Progenitor cell of endocrine pancreas (in vitro differentiated cells): ENCODE measurements at places on chromosomes 16 and 17. TPM values are rescaled to one million over a fixed set of nuclear protein-coding genes. Genes with fewer than 3 reads are reported as not detected.

GRCh38 chr16:56742030-56742984, 12.4 kb downstream of the NUP93 start:
- H3K4me3 ChIP-seq = no peak overlapping the region
- H3K27me3 ChIP-seq = no peaks in the 10 kb centered on the region
- peaks cover 17% of the 10 kb centered on the region for H3K36me3 ChIP-seq
- DNase-seq = no peak
- peak overlapping the region; percentile 16 for H3K27ac ChIP-seq
- peaks cover 18% of the 10 kb centered on the region for H3K4me1 ChIP-seq

DNA sequence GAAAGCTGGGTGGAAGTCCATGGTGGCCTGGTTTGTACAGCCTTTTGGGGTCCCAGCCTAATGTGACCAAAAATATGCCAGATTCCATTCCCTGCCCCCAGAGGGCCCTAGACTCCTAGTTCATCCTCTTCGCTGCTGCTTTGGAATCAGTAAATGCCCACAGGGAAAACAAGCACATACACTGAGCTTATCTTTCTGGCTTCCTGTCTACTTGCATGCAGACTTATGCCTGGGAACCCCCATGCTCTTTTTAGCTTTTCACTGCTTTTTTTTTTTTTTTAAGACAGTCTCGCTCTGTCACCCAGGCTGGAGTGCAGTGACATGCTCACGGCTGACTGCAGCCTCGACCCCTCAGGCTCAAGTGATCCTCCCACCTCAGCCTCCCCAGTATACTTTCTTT, 6.2 kb upstream of the CD300LG start:
- no peaks in the 10 kb centered on the region for H3K36me3 ChIP-seq
- no peak overlapping the region for H3K27ac ChIP-seq
- no peaks in the 10 kb centered on the region for H3K4me1 ChIP-seq
- DNase-seq = no peak

DNA sequence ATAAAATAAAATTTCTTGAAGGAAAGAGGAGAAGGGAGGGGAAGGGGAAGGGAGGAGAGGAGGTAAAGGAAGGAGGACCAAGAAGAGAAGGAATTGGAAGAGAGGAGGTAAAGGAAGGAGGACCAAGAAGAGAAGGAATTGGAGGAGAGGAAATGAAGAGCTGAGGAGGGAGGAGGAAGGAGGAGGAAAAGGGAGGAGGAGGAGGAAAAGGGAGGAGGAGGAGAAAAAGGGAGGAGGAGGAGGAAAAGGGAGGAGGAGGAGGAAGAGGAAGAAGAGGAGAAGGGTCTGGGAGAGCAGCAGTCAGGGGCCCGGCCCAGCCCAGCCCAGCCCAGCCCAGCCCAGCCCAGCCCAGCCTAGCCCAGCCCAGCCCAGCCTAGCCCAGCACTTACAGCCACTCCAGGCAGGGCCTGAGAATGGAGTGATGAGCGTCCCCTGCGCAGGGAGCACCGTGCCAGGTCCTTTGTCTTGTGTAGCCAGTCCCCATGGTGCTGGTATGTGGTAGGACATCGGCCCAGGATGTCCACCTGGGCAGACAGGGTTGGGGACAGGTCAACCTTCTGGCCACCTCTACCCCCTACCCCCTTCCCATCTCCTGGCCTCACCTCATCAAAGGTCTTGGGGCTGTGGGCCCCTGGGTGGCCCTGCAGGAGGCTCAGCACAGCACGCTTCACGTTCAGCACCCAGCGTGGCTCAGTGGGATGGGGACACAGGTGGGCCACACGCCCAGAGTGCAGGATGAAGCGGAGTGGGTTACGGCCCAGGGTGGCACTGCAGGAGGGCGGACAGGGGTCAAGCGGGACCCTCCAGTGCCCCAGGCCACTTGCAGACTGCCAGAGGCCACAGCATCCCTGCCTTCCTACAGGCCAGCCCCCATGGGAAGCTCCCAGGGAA, 70.9 kb downstream of the LITAF start:
- no peak overlapping the region for H3K4me3 ChIP-seq
- H3K36me3 ChIP-seq = no peaks in the 10 kb centered on the region
- no peaks in the 10 kb centered on the region for H3K4me1 ChIP-seq
- H3K27ac ChIP-seq = no peak overlapping the region
- peaks cover 8% of the 10 kb centered on the region for H3K27me3 ChIP-seq

The SEC14L1 gene
- 90.8 and 98.3 TPM in 2 replicates for total RNA-seq

GRCh38 chr16:9258423-9259051, 167.1 kb downstream of the HAPSTR1 start:
- peaks cover 3% of the 10 kb centered on the region for H3K27me3 ChIP-seq
- H3K27ac ChIP-seq = no peak overlapping the region
- H3K36me3 ChIP-seq = no peaks in the 10 kb centered on the region
- no peak overlapping the region for H3K4me3 ChIP-seq

The KRT28 gene
- total RNA-seq = not detected in 2 replicates

DNA sequence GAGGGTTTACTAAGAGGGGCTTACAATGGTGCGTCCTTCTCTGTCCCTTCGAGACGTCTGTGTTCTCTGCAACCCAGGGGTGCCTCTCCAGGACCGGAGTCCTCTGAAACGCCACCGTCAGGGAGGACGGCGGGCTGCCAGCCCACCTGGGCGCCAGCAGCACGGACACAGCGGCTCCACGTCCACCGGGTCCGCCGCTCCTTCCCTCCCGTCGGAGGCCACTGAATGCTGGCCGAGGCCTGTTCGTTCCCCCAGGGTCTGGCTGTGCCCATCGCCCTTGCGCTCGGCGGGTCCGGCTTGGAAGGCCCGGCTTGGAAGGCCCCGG, 403 bp downstream of the TEPSIN start:
- H3K4me3 ChIP-seq = peak overlapping the region; percentile 83
- peaks cover 5% of the 10 kb centered on the region for H3K36me3 ChIP-seq
- no peak overlapping the region for H3K27ac ChIP-seq
- no peaks in the 10 kb centered on the region for H3K27me3 ChIP-seq
- DNase-seq = no peak

DNA sequence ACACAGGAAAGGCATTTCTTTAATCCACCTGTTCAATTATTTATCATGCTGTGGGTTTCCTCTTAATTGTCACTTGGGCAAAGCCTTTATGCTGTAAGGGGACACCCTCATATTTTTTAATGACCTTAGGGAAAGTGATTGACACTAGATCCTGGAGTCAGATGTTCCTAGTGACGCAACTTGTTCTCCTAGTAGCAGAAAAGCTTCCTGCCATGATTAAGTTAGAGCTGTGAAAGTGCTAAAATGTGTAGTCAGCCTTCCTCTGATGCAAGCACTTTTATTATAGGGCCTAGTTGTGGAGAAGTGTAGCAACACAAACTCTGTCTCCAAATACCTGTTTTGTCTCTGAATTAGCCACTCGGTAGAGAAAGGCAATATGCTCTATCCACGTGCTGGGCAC, 12.3 kb downstream of the TMEM100 start:
- no peak overlapping the region for H3K4me3 ChIP-seq
- no peak for DNase-seq
- no peak overlapping the region for H3K27ac ChIP-seq
- no peaks in the 10 kb centered on the region for H3K36me3 ChIP-seq
- H3K27me3 ChIP-seq = peaks cover 11% of the 10 kb centered on the region
- H3K4me1 ChIP-seq = peaks cover 8% of the 10 kb centered on the region

The CA5A gene
- total RNA-seq = 0.36 TPM in 1 of 2 replicates, not detected in the other

DNA sequence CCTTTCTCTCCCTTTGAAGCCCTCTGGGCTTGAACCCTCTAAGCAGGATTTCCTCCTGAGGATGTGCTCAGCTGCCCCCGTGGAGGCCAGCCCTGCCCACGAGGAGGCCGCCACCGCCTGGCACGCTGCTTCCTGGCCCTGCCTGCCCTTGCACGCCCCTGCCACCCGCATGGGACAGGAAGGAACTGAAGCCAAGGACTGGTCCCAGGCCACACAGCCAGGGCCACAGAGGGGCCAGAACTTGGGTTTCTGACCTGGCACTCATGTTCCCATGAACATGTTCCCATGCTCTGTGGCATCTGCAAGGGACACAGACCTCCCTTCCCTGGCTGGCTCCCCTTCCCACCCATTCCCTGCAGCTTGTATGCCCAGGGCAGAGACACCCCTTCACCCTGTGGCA, 24.1 kb upstream of the MTSS2 start:
- DNase-seq = no peak
- H3K4me1 ChIP-seq = peaks cover 8% of the 10 kb centered on the region
- no peak overlapping the region for H3K27ac ChIP-seq
- H3K27me3 ChIP-seq = no peaks in the 10 kb centered on the region

GRCh38 chr17:28553000-28553505, 629 bp upstream of the UNC119 start:
- peaks cover 16% of the 10 kb centered on the region for H3K4me1 ChIP-seq
- H3K36me3 ChIP-seq = peaks cover 20% of the 10 kb centered on the region
- H3K27me3 ChIP-seq = no peaks in the 10 kb centered on the region
- peak overlapping the region; percentile 57 for H3K27ac ChIP-seq

The KCNJ2 gene
- total RNA-seq = 2.6 and 3.1 TPM in 2 replicates

DNA sequence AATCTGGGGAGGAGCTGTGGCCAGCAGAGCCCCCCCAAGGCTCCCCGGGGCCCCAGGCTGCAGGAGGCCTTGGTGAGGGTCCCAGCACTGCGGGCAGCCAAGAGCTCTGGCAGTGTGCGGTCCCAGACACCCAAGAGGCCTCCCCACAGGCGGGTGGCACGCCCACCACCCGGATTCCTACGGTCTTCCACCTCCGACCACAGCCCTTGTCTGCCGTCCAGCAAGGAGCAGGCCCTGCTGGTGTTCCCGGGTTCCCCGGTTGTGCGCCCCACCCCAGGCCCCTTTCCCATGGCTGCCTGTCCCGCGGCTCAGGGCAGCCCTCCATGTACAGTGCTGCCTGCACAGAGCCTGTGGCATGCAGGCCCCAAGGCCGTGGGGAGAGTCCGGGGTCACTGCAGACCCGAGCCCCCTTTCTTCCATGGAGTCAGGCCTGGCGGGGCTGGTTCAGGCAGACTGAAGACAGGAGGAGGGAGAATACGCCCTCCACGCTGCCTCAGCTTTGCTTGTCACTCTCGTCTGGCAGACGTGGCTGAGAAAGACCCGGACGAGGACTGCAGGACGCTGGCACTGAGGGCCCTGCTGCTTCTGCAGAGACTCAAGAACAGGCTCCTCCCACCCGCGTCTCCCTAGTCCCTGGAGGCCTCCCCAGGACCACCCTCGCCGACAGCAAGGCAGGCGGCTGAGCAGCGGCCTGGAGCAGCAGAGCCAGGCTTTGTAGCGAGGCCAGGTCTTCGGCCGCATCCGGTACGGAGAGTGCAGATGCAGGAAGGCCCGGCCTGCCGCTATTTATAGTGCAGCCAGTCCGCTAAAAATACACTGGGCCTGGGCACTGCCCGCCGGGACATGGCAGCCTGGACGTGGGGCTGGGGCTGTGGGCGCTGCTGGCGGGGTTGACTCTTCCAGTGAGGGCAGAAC, 16.4 kb downstream of the TELO2 start:
- DNase-seq = no peak

- H3K36me3 ChIP-seq = no peaks in the 10 kb centered on the region
- no peak for DNase-seq
- H3K27ac ChIP-seq = no peak overlapping the region
- H3K4me1 ChIP-seq = no peaks in the 10 kb centered on the region
- H3K27me3 ChIP-seq = peaks cover 5% of the 10 kb centered on the region
Observed at GRCh38 chr17:33598797-33599196, 305.7 kb upstream of the ASIC2 start.
